A549 (cell line): ENCODE measurements at places on chromosomes 6 and 20. TPM values are rescaled to one million over a fixed set of nuclear protein-coding genes. Genes with fewer than 3 reads are reported as not detected.
A peak's percentile ranks its signal among the peaks of the same experiment; 100 is the strongest.

GRCh38 chr6:5087389-5087788, 2.2 kb downstream of the PPP1R3G start:
- no peak for DNase-seq

DNA sequence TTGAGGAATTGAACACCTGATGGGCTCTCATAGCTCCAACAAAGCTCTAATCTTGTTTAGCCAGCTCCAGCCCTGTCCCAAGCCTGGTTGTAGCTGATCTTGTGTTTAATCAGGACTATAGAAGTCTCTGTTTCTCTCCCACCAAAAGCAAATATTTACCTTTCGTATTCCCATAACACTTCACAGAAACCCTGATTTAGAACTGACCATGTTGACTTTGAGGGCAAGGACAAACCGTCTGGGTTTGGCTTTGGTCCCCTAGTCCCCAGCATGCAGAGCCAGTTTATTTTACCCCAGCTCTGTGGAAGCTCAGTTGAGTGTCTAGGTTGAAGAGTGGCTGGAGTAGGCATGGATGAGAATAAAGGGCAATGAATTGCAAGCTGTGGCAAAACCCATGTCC, 18.0 kb upstream of the SIM1 start:
- no peak for DNase-seq

DNA sequence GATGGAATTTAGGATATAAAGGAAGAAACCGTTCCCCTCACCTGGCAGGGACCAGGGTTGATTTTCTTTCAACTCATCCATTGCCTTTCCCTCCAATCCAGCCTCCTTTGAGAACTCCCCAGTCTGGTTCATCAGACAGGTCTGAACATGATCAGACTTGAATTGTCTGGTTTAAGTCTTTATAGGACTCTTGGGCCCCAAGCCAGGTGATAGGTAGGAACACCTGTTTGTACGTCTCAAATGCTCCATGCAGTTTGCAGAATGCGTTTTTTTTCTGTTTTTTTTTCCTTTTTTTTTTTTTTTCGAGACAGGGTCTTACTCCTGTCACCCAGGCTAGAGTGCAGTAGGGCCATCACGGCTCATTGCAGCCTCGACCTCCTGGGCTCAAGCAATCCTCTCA, 4.1 kb upstream of the CEP250 start:
- DNase-seq, result no peak

DNA sequence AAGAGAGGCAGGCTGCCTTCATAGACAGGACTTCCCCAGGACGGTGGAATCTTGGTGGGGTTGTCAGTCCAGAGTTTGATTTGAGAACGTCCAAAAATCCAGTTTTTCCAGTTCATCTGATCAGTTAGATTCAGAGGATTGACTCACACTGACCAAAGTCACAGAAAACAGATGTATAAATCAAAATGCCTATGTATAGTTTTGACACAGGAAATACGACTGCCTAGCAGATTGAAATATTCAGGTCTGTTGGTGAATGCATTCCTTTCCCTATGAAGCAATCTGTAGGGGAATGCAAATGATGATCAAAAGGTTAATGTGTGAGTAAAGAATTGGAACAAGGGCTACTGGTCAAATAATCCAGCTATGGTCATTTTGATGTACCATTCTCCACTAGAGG, 29.7 kb upstream of the GFOD1 start:
- DNase-seq, result no peak

DNA sequence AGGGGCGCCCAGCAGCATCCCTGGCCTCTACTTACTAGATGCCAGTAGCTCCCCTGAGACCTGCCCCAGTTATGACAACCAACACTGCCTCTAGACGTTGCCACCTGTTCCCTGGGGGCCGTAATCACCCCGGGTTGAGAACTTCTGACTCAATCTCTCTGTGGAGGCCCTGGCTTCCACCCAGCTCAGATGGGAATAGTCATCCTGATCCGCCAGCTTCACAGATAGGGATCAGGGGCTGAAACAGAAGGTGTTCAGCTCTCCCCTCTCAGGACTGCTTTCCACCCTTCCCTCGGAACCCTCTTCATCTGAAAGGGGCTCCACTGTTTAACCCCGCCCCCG, 3.3 kb downstream of the CAPN11 start:
- no peak for DNase-seq

DNA sequence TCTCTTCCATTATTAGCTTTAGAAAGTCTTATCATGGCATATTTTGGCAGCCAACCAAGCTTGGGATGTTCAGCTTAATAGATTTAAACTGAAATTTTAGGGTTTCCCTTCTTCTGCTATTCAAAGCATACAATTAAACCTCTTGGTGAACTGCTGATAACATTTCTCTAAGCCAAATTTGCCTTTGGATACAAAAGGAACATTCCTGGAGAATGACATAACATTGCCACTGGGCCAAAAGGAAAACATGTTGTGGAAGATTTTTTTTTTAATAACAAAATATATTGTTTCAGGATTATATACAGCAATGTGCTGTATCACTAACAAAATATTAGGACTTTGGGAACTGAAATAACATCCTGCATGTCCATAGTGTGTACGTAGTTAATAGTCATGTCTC, 215.1 kb upstream of the TBX18 start:
- DNase-seq, result no peak

The MUCL3 gene
- 0.03 to 0.08 TPM (median 0.04 TPM) in 3 replicates for polyA plus RNA-seq

The KCNK5 gene
- polyA plus RNA-seq, result 1.5 to 2.3 TPM (median 1.8 TPM) in 3 replicates

GRCh38 chr6:104771258-104771832, 88.4 kb downstream of the HACE1 start:
- DNase-seq, result peak; percentile 5

GRCh38 chr6:48777411-48777810, 666.4 kb upstream of the PTCHD4 start:
- no peak for DNase-seq

DNA sequence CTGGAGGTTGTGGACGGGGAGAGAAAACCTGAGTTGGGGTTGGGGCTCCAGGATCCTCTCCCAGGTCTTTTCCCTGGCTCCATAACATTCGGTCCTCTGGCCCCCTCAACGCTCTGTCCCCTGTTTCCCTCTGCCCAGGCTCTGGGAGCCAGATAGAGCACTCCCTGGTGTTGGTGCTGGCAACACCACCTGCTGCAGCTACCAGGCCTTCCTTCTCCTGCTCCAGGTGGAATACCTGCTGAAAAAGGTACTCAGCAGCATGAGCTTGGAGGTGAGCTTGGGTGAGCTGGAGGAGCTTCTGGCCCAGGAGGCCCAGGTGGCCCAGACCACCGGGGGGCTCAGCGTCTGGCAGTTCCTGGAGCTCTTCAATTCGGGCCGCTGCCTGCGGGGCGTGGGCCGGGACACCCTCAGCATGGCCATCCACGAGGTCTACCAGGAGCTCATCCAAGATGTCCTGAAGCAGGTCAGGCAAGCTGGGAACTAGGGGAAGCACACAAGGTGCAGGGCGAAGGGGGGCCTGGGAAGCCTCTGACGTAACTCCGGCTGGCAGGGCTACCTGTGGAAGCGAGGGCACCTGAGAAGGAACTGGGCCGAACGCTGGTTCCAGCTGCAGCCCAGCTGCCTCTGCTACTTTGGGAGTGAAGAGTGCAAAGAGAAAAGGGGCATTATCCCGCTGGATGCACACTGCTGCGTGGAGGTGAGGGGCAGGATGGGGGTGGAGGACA, 14.6 kb downstream of the DEF6 start:
- DNase-seq, result no peak

DNA sequence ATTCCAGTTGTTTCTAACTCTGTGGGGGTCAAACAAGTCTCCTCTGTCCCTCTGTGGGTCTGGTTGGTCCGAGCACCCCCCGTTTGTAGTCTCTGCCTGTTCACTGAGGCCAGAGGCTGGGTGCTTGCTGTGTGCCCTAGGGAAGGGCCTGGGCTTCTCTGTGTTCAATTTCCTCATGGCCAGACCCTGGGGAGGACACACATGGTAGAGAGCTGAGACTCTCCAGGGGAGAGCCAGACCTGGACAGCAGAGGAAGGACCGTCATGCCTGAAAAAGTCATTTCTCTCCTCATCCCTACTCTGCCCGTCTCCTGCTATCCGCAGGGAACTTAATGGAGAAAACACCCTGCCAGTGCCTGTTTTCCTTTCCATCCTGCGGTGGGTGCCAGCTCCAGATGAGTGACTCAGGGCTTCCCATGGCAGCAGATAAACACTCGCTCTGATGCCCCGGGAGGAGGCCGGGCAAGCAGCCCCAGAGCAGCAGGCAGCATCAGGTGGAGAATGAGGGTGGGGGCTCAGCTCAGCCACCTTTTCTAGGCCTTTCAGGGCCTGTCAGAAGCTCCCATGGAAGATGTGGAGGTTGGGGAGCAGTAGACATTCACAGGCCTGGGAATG, 51.9 kb downstream of the SNAI1 start:
- peak; percentile 78 for DNase-seq

DNA sequence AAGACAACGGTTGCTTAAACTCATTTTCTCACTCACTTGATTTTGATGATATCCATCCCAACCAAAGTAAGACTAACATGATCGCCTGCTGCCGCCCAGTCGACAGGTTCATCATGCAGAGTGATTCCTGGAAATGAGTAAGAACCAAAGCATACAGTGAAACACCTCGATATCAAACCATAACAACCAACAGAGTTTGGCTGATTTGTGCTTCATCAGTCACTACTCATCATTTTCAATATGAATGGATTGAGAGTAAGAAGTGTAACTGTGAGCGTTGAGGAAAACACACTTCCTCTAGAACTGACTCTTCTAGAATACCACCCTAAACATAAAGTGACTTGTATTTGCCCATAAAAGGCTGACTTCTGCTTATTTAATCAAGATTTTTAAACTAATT, 29.2 kb upstream of the ALDH8A1 start:
- DNase-seq, result no peak

The MROH8 gene
- 1.3 to 1.8 TPM (median 1.4 TPM) in 3 replicates for polyA plus RNA-seq

GRCh38 chr6:165266621-165267020, 42.8 kb downstream of the C6orf118 start:
- DNase-seq, result no peak

The FAM209B gene
- 0.20 to 0.70 TPM (median 0.46 TPM) in 3 replicates for polyA plus RNA-seq

The EEF1A2 gene
- 128 to 141 TPM (median 129 TPM) in 3 replicates for polyA plus RNA-seq

GRCh38 chr6:45930420-45931040, 85.1 kb downstream of the CLIC5 start:
- peak; percentile 48 for DNase-seq

DNA sequence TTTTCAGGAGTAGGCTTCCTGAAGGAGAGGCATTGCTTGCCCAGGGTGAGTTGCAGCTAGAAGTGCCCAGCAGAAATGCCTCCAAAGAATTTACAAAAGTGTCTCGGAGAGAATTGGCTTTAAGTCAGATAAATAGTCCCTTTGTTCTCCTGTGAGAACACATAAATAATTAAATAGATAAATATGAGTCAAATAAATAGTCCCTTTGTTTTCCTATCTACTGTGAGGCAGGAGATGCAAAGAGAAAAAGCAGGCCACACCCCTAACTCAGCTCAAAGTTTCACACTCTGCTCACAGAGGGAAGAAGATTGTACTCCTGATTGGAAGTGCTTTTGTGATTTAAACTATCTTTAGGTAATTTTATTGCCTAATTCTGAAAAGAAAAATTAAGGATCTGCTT, 180.7 kb upstream of the PRSS16 start:
- DNase-seq, result no peak

GRCh38 chr20:9689041-9689440, 149.8 kb downstream of the PAK5 start:
- DNase-seq, result no peak

The KCNK16 gene
- polyA plus RNA-seq, result not detected in 3 replicates

DNA sequence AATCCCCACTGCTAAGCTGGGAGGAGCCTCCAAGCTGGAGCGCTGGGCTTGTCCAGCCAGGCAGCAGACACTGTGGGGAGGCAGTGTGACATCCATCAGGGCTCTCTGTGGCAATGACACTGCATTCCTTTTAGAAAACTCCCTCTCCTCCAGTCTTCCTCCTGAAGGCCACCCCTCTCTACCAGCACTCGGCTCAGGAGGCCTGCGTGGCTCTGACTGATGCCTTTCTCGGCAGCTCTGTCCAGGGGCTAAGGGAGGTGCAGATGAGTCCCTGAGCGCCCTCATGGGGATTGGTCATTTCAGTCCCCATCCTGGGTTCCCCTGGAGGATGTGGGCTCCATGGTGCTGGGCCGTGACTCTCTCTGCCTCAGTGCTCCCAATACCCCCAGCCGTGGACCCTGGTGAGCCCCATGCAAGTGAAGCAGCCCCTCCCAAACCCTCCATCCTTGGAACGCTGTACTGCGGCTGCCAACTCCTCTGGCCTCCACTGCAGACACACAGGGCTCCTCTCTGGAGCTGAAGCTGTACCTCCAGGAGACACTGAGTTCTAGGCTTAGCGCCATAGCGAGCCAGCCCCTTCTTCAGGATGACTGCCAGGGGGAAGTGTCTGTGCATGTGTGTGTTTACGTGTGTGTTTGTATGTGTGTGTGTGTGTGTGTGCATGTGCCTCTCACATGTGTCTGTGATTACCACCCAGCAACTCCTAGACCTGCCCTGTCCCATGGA, 209.6 kb downstream of the ERMARD start:
- DNase-seq, result no peak

- peak; percentile 35 for DNase-seq
These were observed 14.2 kb upstream of the SHLD1 start for GRCh38 chr20:5735845-5736510.

The CST7 gene
- not detected in 3 replicates for polyA plus RNA-seq

The PPDPF gene
- 217 to 227 TPM (median 224 TPM) in 3 replicates for polyA plus RNA-seq

The BACH2 gene
- polyA plus RNA-seq, result 0.01 to 0.13 TPM (median 0.10 TPM) in 3 replicates

- DNase-seq, result no peak
These were observed 13.2 kb downstream of the CCN2 start for GRCh38 chr6:131937703-131938631.

DNA sequence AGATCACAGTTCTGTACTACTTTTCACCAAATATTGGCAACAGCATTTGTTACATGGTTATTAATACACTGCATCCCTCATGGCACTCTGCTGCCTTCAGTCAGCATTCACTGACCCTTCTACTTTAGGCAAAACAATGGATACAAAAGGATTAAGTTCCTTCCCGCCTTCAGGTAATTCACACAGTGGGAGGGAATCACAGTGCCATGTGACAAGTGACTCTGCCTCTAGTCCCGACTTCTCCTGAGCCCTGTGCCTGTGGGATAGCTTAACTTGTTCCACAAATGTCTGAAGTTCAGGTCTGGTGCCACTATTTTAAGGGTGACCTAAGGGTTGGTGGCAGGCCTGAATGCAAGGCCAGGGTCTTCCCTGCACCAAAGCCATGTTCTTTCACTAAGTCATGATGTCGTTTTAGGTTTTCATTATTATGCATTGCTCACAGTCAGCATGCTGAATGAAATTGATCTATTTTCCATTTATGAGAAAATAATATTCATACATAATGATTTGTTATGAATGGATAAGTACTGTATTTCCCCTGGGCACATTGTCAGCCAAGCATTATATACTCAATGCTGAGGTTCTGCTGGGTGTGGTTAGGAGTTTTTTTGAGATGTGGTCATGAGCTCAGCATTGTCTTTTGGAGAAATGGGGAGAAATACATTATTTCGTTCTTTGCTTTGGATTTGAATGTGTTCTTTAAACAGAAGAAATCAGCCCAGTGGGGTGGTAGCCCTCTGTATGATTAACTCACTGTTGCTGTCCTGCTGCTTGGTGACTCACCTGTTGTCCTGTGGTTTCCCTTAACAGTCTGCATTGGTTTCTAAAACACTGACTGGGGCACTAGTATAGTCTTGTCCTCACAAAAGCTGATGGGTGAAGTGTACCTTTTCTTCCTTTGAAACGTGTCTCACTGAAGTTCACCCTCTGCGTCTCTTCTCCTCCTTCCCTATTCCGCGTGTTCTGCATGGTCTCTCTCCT, 66.4 kb downstream of the AFDN start:
- DNase-seq, result no peak

- DNase-seq, result no peak
These were observed 19.4 kb downstream of the PFDN4 start for GRCh38 chr20:54227241-54227640.

The DEFB132 gene
- polyA plus RNA-seq, result not detected in 3 replicates
